Osteoblast (primary cell): ENCODE measurements at places on chromosomes 6 and 20. TPM values are rescaled to one million over a fixed set of nuclear protein-coding genes. Genes with fewer than 3 reads are reported as not detected.
A peak's percentile ranks its signal among the peaks of the same experiment; 100 is the strongest.

DNA sequence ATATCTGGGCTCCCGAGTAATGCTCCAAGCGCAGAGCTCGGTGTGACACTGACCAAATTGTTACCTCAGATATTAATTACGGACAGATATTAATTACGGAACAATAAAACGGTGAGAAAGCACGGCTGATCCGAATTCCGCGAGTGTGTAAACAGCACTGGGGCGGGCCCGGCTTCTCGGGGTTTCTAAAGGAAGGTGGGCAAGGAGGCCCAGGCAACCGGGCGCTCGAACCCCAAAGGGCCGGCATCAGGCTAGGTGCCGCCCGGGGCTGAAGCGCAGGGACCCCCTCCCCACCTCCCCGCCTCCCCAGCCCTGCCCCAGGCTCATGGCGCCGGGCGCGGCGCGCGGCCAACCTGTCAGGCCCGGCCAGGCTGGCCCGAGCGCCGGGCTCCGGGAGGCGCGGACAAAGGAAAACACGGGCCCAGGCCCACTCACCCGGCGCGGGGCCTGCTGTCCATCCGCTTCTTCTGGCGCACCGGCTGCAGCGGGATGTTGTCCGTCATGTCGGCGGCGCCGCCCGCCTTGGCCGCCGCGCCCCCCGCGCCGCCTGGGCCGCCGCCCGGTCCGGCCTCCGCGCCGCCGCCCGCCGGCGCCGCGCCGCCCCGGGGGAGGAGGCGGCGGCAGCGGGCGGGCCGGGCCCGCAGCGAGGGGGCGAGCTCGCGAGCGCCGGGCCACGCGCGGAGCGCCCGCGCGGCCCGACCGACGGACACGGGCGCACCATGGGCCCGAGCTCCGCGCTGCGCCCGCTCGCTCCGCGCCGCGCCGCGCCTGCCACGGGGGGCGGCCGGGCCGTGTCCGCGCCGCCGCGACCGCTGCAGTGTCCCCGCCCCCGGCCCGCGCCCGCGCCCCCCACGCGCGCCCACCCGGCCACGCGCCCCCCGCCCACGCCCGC is at the start of gene ATP9A:
Gene ATP9A (minus strand): TSS at position 524 of the 892 bp plus-strand sequence. CDS start 21 bp downstream, at position 503.
- DNase-seq = peak; percentile 96

RIPPLY2 gene
- total RNA-seq = under 0.01 TPM in 1 of 2 replicates, not detected in the other

PROKR2 gene
- total RNA-seq = not detected in 2 replicates

- DNase-seq = no peak
These were observed 45.9 kb downstream of the INSM1 start for GRCh38 chr20:20413810-20414281.

ARMH2 gene
- not detected in 2 replicates for total RNA-seq

- DNase-seq = no peak
These were observed 229.9 kb downstream of the NRN1 start for GRCh38 chr6:5776706-5777390.

GRCh38 chr20:45350217-45350616 is 2.0 kb upstream of the SDC4 start:
- no peak for DNase-seq

DNA sequence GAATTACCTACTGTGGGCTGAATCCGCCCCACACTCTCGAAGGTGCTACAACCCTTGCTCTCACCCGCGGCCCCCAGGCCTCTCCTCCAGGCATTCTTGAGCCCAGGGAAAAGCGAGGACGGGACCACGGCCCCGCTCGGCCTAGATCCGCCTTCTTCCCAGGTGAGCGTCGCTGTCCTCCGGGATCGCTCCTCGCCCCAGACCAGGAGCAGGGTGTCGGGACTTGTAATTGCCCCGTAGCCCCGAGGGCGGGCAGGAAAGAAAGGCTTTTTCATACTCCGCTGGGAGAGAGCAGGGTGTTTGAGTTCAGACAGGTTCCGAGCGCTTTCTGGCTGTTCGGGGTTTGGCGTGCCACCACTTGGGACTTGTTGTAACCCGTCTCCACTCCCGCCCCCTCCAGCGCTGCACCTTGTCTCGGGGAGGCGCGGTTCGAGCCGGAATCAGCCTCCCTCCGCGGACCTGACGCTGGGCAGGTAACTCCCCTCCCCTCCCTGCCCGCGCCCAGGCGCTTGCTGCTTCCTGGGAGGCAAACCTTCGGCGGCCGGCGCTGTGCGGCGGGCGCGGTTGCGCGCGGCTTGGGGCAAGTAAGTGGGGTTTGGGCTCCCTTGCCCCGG is at the start of gene FAM83B:
Gene FAM83B (plus strand): TSS at position 529 of the 614 bp plus-strand sequence. CDS start 23,476 bp downstream, outside the sequence.
- no peak for DNase-seq

DNA sequence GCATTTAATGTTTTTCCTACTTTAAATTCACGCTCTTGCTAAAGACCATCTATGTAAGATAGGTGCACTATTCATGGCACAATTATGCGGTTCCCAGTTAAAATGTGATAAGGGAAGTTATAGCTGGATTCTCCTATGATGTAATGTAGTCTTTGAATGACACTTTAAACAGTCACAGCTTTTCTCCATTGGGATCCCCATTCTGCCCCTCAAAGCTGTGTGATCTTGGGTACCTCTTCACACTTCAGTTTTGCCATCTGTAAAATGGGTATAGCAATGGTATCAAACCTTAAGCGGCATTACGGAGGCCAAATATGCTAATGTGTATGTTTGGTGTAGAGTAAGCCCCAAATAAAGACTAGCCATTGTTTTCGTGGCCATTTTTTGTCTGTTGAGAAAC is 64.7 kb upstream of the ZNF217 start:
- DNase-seq = no peak

SIGLEC1 gene
- under 0.01 TPM in 1 of 2 replicates, not detected in the other for total RNA-seq

- DNase-seq = peak; percentile 26
These were observed 362.3 kb downstream of the MAFB start for GRCh38 chr20:40326784-40327183.

PTCRA gene
- total RNA-seq = not detected in 2 replicates

DNA sequence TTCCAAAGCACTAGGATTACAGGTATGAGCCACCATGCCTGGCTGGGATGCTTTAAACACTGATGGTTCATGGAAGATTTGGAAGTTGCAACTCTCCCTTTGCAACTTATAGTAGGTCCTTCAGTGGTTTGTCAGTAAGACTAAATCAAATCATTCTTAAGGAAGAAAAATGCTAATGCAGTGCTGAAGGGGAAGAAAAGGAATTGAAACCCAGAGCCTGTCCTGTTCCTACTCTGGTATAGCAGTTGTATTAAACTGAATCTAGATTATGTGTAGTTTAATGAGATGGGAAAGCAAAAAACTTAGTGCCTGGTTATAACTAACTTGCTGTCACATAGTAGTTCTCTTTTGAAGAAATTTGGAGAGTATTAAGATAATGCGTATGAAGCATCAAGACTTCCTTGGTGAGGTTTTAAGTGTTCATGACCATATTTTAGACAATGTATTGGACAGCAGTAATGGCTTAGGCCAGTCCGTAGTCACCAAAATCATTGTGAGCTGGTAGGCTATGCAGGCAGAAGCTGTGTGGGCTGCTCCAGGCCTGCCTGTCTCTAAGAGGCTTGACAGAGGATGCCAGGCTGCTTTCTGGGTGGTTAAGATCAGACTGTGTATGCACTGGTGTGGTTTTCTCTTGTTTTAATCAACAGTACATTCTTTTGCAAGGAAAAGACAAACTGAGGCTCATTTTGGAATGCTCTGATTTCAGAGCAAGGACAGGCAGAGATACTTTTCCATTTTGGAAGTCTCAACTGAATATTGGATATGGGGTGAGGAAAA is 14.0 kb downstream of the PAQR8 start:
- DNase-seq = no peak

F13A1 gene
- total RNA-seq = under 0.01 TPM in 2 replicates

DAAM2 gene
- total RNA-seq = 29.0 and 46.9 TPM in 2 replicates

DNA sequence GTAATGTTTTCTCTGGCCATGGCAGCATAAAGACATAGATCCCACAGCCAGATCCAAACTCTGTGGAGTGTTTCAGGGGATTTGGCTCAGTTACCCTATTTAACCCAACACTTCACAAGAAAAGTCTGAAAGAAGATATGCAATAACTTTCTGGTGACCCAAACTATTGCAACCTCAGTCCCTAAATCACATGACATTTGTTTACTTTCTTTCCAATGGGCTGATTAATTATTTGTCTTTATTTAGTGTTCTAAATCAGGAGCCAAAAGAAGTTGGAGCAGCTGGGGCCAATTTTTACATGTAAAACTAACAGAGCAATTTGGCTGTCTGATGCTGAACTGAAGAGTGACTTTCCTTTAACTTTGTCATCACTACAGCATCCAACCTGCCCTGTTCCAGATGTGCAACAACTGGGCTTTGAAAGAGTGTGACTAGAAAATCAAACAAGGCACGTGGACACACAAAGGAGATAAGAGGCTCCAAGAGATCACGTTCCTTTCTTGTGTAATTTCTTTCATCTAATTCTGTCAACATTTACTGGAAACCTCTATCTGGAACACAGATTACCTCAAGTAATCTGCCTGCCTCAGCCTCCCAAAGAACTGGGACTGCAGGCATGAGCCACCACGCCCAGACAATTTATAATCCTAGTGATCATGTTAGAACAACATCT is 90.8 kb downstream of the TRMT11 start:
- DNase-seq = no peak

GRCh38 chr6:89873721-89874120 is 20.5 kb upstream of the GJA10 start:
- DNase-seq = no peak

DNA sequence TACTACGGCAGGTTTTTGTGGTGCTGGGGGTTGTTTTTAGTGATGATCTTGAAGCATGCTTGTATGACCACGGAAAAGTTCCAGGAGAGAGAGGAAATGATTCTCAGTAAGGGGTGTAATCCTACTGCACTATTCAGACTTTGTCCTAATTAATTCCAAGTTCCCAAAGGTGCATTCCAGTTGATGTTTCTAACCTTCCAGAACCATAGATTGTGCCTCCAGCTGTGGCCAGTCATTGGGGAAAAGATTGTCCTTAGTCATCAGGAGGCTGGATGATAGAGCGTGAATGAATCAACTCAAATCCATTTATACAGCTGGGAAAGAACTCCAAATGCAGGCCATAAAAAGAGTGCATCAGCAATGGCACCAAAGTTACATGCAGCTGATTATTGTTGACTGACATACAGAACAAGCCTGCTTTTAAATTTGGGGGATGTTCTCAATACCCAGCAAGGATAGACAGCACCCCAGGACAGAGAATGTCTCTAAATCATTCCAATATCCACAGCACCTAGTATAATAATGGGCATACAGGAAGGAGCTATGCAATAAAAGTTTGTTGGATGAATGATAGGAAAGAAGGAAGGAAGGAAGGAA is 27.8 kb upstream of the PKHD1 start:
- no peak for DNase-seq

GRCh38 chr20:32611286-32611685 is 26.2 kb upstream of the NOL4L start:
- no peak for DNase-seq

GRCh38 chr20:39916236-39916765 is 772.7 kb downstream of the MAFB start:
- DNase-seq = no peak

- DNase-seq = no peak
These were observed 387.8 kb downstream of the SMOC2 start for GRCh38 chr6:168828800-168829199.

DNA sequence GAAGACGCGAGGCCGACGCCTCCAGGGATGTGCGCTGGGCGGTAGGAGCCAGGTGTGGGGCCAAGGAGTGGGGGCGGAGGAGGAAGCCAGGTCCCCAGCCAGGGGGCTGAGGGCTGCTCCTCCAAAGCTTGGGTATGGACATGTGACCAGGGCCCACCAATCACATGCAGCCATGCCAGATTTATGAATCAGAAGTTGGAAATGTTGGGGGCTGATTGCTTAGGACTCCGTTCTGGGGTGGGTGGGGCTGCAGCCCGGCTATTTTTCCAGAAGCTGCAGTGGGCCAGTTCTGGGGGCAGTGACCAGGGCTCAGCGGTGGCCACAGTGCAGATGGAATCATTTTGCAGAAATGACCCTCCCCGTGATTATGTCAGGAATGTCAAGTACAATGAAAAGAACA is 96.0 kb downstream of the CEBPB start:
- DNase-seq = peak; percentile 99

SMPD2 gene
- 14.8 and 15.0 TPM in 2 replicates for total RNA-seq

DNA sequence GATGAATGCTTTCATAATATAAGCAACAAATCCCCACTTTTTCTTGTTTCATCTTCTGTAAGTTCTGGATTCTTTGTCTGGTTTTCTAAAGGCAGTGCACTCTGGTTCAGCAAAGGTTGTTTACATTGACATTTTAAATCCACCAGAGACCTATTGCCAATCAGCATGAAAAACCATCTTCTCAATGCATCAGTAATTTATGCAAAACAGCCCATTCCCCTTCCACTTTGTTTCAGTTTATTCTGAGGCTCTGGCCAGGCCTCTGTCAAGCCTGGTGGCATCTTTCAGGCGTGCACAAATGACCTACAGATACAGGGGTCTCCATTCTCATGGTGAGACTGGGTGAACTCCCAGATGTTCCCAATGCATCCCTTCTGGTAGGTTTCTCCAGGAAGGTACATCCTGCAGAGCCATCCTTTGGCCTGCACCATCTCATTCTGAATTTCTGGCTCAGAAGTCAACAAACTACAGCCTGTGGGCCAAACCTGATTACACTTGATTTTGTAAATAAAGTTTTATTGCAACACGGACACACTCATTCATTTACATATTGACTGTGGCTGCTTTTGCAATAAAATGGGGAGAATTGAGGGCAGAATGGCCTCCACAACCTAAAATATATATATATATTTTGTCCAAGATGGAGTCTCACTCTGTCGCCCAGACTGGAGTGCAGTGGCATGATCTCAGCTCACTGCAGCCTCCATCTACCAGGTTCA is 405.4 kb downstream of the PREX1 start:
- no peak for DNase-seq

MED20 gene
- total RNA-seq = 27.4 and 30.8 TPM in 2 replicates

RCAN2 gene
- total RNA-seq = 14.1 and 15.6 TPM in 2 replicates
